Anterior cingulate cortex (tissue), 58 donors: ENCODE measurements at places on chromosomes 5 and 9.

- no peak for DNase-seq
Observed at GRCh38 chr5:146041180-146041789, 64.1 kb downstream of the PLAC8L1 start.

GRCh38 chr5:178832618-178833201, 27.0 kb upstream of the ZNF354B start:
- DNase-seq: no peak

DNA sequence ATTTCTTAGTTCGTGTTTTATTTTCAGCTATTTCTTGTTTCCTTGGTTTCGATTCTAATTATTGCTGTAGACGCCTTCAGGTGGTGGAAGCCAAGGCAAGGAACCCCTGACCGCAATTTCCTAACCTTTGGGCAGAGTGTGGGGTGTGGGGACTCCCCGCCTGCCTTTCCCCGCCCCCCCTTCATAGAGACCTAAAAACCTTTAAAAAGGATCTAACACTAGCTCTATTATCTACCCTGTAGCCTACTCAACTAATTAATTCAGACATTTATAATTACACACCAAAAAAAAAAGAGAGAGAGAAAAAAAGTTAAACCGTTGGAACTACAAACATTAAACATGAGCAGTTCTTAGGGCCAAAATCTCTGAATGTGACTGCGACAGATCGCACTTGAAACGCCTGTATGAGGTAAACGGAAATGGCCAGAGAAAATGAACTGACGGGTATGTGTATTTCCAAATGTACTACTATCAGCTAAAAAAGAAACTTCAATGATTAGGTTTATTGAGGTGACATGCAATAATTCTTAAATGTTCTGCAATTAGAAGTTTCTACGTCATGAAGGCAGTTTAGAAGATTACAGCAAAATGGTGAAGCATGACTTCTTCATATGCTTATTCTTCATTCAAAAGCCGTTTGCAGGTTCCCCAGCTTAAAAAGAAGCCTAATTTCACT, 19.0 kb upstream of the FER start:
- DNase-seq: no peak

DNA sequence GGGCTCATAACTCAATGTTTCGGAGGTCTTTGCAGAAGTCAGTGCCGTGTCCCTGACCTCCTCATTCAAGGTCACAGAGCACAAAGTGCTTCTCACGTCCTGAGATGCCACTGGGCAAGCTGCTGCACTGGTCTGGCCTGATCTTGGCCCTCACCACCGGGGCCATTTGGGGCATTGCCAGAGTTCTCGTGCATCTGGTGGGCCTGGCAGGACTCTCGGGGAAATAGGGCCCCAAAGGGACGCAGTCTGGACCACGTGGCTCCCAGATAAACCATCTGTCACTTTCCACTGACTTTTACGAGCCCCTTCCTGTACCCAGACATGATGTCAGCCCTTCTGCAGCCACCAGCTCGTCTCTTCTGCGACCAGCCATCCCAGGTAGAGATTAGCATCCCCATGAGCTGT, 54.8 kb downstream of the HRH2 start:
- DNase-seq: no peak

- no peak for DNase-seq
Observed at GRCh38 chr5:36763454-36763853, 113.1 kb upstream of the NIPBL start.

DNA sequence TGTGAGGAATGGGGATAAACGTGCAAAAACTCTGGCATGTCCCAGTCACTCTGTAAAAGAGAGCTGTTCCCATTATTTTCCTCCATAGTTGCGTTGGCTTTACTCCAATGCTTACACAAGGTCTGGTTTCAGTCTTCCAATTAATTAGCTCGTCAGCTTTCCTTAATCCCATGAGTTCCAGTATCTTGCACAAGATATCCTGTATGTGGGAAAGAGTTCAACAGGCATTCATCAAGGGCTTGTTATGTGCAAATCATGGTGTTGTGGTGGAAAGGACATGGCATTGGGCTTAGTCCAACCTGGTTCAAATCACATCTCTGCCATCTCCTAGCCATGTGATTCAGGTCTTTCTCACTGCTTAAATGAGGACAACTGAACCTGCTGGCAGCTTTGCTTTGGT, 77.5 kb upstream of the PANK3 start:
- DNase-seq: no peak

DNA sequence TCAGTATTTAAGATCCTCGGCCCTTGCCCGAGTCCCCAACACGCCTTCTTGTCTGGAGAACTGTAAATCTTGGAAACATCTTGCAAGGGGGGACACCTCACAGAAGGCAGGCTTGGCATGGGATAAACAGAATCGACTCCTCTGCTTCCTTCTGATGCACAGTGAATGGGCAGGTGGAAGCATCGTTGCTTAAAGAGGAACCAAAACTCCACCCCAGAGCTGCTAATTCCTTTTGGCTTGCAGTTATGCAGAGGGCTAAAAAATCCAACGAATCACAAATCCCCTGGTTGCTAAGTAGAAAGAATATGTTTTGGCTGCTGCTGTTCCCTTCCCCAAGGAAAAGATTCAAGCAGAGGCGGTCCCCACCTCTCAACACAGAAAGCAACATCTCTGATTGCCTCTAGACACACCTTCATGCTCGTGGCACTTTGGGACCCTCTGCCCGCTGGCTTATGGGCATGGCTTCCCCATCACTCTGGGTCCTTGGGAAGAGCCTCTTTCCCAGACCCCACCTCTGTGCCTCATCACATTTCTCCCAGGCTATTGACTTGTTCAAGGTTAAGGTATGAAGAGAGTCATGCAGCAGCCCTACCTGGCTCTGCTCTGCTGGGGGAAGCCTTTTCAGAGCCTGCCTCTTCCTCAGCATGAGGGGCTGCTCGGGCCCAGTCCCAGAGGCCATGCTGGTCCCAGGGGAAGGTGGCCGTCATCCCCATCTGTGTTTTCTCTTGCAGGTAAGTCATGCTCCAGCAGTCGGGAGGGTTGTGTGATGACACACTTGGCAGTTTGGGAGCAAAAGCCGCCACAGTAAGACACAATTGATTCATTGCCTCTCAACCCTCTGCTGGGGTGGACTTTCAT, 137.1 kb downstream of the KCNIP1 start:
- DNase-seq: no peak

DNA sequence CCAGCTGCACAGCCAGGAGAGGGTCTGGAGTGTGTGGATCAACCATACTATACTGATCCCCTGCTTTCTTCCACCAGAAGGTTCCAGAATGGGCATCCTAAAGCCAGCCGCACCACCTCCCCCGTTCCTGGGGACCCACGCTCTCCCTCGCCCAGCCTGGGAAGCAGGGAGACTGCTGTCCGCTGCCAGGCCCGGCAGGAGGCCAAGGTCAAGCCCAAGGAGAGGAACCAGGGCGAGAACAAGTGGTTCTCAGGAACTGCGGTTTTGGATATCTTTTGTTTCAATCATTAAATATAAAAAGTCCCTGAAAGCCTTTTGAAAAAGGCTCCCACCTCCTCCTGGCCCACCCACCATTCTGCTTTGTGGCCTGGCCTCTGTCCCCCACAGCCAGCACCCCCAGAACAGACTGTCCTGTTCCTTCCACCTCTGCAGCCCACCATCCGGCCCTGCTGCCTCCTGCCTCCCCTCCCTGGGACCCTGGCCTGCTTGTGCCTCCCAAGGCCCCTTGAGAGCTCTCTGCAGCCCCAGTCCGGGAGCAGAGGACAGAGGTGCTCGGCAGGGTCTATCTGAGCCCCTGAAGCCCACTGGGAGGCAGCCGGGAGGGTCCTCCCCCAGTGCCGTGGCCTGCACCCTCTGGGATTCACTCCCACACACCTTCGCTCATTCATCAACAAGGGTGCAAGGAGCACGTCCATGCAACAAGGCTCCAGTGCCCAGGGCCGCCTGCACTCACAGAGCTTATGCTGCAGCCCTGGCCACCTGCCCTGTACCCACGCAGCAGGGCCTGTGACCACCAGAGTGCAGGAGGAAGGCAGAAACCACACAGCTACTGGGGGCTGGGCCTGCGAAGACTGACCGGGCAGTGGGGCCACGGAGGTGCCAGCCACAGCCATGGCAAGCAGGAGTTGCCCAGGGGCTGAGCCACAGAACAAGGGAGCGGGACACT, 614 bp upstream of the LCN6 start:
- DNase-seq: no peak

- DNase-seq: peak; percentile 13
Observed at GRCh38 chr5:170623576-170624181, 119.9 kb downstream of the KCNIP1 start.

DNA sequence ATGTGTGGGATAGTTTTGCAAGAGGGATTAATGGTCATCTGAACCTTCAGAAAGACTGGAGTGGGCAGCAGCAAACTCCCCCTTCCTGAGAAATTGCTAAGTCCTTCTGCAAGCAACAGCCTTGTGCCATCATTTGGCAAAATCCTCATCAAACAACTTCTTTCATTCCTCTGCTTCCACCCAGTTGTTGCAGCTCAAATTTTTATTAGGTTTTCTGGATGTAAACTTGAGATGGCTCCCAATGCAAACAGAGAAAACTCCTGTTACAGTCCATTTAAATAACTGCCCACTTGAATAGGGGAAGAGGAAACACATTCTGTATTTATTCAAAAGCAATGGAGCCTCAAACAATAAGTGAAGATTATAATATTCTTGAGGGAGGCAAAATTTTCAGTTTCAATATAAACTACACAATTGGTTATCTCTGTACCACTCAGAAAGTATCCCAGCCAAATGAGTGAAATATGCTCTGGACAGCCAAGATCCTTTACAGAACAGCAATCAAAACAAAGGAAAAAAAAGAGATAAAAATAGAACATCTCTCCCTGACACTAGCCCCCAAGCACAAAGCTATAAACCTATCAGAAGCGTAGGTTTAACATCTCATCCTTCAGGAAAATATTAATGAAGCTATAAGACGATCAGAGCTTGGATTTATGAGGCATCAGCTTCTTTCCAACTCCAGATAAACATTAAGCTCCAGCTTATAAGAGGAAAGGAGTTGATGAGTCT, 17.3 kb upstream of the DAP start:
- no peak for DNase-seq

GRCh38 chr5:173677125-173677672, 60.7 kb upstream of the BOD1 start:
- no peak for DNase-seq

DNA sequence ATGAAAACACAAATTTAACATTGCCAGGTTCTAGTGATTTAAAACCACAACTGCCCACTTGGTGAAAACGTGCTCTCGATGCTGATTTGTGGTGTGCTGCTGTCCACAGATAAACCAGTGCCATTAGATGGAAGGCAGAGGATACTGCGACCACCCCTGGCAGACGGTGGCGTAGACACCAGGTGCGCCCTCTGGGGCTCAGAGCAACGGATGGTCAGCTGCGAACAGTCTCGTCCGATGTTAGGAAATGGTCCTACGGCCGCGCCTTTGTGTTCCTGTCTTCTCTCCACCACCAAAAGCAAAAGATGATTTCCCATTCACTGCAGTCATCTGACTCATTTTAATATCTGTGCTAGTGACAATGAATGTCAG, 43.2 kb downstream of the UBE2QL1 start:
- no peak for DNase-seq

GRCh38 chr5:1371218-1371971, 26.5 kb upstream of the CLPTM1L start:
- no peak for DNase-seq

DNA sequence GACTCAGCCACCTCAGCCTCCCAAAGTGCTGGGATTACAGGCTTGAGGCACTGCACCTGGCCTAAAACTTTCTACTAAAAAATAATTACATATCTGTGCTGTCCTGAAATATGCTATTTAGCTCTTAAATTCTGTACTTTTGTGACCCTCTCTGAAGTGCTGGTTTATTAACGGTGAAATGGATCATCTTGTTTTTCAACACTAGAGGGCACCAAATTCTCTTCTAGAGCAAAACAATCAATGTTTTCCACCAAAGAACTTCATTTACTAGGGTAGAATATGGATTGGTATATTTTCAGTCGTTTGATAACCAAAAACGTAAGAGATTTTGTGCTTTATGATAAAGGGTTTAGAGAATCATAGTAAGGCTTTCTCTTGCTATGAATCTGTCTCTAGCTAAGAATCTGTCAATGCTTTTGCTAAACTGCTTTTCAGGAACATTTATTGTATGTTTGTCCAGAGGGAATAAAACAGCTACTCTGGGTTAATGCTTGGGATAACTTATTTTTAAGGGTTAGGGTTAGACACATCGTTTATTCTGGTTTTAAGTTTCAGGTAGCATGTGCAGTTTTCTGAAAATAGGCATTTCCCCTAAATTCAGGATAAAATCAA, 63.6 kb downstream of the RNF180 start:
- no peak for DNase-seq

GRCh38 chr9:33787839-33788238, 7.5 kb upstream of the PRSS3 start:
- no peak for DNase-seq

DNA sequence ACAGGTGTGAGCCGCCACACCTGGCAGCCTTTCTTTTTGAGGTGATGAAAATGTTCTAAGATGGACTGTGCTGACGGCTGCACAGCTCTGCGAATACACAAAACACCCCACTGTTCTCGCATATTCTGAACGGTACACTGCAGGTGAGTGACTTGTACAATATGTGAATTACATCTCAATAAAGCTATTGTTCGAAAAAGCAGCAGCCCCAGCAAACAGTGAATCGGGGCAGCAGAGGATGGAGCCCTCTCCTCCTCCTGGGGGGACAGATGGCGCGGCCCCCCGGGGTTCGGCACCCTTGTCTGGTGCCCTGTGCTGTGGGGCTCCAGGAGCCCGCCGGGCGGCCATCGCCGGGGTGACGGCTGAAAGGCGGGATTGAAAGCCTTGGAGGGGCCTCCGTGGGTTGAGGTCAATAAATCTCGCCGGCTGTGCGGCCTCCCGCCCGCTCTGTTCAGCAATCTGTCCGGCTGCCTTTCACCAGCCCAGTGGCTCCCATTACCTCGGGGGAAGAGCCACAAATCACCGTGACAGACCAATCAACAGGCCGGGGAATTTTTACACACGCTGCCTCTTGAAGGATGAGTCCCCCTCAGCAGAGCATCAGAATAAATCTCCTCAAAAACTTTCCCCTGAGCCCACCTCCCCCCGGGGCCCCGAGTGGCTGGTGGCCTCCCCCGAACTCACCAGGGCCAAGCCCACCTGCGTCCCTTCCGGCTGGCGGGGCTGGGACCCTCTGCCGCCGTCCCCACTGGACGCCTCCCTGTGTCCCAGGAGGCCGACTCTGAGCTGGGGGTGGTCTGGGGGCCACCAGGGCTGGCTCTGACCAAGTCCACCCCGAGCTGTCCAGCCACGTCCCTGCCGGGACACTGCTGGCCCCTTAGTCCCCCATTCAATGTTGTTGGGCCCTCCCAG, 37.8 kb upstream of the TMEM250 start:
- no peak for DNase-seq
